ENCODE measurements at places on chromosomes 16 and 17.

DNA sequence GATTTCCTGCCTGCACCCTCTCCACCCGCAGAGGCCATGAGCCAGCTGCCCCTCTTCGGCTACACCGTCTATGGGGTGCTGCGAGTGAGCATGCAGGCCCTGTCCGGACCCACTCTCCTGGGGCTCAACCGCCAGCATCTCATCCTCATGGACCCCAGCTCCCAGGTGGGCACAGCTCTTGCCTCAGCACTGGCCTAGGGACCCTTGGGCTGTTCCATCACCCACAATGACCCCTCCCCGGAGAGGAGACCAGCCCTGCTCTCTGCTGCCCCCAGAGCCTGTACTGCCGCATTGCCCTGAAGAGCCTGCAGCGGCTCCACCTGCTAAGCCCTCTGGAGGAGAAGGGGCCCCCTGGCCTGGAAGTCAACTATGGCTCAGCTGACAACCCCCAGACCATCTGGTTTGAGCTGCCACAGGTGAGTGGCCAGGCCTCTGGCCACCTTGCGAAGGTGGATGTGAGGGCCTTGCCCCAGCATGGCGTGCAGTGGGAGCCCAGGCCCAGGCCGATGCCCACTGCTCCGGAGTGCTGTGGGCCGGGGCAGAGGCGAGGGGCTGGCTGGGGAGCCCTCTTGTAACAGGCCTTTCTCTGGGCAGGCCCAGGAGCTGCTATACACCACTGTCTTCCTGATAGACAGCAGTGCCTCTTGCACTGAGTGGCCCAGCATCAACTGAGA lies 7.3 kb upstream of the SMIM5 start:
- DNase-seq = no peak

- no peak for DNase-seq
Measured at GRCh38 chr17:1267471-1267943, 2.7 kb upstream of the BHLHA9 start.

- no peak for DNase-seq
Measured at GRCh38 chr16:58417600-58417999, 25.3 kb downstream of the GINS3 start.

DNA sequence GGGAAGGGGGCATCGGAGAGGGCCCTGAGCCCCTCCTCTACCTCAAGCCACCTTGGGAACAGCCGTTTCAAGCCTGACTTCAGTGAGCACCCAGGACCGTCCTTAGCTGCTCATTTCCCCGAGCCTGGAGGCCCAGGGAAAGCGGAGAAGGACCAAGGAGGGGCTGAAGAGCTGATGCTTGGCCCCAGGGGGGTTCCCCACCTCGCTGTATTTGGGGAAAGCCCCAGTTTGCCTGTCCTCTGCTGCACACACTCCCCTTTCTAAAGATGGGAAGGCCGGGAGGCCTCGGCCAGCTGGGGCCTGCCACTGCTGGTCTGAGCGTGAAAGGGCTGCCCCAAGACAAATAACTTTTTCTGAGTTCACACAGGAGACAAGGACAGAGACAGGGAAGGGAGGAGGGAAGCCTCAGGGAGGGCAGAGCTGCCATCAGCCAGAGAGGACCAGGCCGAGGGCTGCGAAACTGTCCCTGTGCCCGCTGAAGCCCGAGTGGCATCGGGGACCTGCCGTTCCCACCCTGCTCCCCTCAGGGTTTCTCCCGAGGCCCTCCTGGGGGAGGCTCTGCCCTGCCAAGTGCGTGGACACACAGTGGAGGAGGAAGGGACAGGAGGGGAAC lies 11.6 kb downstream of the ZACN start:
- no peak for DNase-seq

GRCh38 chr16:31286421-31287032 lies 26.8 kb downstream of the ITGAM start:
- no peak for DNase-seq

- DNase-seq = no peak
Measured at GRCh38 chr17:31700973-31701372, 158.1 kb downstream of the COPRS start.
